Fibroblast of gingiva (primary cell): ENCODE measurements at places on chromosomes 4 and X.

GRCh38 chrX:149707147-149707901 lies 4.5 kb upstream of the MAGEA11 start:
- DNase-seq = no peak

- DNase-seq = peak; percentile 3
These were observed 347.7 kb downstream of the FBXO8 start for GRCh38 chr4:173935622-173936405.

DNA sequence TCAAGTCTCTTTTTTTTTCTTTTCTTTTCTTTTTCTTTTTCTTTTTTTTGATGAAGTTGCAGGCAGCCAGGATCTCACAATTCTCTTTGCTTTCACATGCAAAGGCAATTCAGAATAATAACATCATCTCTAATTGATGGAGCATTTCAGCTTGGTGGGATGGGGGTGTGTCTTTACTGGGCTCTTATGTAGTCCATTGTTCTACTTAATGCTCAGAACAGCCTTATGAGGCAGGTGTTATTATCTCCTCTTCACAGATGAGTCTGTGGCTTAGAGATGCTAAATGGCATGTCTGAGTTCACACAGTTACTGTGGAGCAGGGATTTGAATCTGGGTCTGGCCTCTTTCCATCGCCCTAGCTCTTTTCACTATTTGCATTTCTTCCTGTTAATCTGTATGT lies 70.2 kb downstream of the TRPC5 start:
- DNase-seq = no peak

DNA sequence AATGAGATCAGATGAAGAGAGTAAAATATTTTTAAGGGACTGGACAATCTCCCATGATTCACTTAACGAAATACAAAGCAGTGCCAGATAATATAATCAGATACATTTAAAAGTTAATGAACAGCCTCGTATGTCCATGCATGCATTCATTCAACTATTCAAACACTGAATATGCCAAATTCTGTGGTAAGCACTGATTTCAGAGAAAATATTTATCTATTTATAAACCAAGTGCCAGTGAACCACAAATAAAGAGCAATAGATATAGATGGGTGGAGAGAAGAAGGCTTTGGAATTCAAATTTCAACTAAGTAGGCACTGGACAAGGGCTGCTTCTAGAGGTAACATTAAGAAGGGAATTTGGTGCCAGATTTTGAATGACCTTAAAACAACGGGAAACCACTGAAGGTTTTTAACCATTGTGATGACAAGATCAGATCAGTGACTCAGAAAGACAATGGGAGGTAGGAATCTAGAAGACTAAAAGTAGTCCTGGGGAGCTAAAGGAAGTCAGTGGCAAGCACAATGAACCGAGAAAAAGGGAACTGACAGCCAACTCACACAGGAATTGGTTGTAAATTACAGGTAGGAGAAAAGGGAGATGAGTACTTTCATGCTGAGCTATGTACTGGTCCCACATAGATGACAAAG lies 14.2 kb downstream of the ELOVL6 start:
- peak; percentile 35 for DNase-seq

DNA sequence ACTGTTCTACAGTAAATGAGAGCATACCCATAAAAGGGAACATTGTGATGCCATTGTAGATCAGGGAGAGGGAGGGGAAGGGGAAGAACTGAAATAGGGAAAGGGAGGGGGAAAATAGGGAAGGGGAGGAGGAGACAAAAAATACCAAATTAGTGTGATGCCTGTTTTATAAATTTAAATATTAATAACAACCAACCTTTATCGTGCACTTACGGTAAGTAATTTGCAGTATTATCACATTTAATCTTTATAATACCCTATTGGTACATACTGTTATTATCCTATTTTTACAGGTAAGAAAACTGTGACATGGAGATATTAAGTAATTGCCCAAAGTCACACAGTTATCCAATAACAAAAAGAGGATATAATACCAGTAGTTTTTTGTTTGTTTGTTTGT lies 41.5 kb upstream of the DDX53 start:
- no peak for DNase-seq

DNA sequence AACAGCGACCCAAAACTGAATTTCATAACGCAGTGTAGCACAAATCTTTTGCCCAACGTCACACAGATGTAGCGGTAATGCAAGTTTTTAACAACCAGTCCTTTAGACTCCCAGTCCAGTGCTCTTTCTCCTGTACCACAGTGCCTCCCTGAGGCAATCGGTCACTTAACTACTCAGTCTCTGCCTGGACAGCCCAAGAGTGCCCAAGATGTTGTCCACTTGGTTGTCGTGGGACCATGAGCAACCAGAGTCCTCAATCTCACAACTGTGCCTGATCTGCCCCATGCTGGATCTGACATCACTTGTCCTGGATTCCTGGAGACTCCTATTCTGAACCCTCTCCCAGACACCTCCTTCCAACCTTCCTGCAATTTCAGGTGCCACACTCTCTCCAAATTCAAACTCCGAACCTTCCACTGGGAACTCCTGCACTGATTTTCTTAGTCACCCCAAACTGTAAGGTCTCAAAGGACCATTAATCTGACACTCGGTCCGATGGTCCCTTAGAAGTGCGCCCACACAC lies 702 bp downstream of the MMGT1 start:
- peak; percentile 6 for DNase-seq

- peak; percentile 82 for DNase-seq
These were observed 2.9 kb upstream of the FAT1 start for GRCh38 chr4:186726426-186727168.

DNA sequence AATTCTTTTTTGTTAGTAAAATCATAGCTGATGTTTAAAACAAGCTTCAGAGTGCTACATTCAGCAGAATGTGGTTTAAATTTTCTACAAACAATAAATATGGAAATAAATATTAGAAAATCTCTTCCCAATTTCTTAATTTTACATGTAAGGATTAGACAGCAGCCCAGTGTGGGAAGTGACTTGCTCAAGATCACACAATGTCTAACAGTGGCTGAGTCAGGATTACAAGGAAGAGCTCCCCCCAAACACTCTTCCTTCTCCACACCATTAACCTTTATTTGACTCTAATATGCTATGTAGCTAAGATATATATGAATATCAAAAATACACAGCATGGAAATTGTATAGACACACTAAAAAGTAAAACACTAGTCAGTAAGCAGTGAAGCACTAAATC lies 59.5 kb downstream of the SLC10A7 start:
- no peak for DNase-seq

- DNase-seq = no peak
These were observed 1.3 kb downstream of the HERC5 start for GRCh38 chr4:88458104-88458740.

- DNase-seq = no peak
These were observed 81.6 kb downstream of the PPEF2 start for GRCh38 chr4:75820676-75821075.

- DNase-seq = peak; percentile 0
These were observed 26.3 kb upstream of the ARMCX2 start for GRCh38 chrX:101685923-101686322.

GRCh38 chr4:126762663-126763247 lies 870.0 kb upstream of the INTU start:
- DNase-seq = no peak

DNA sequence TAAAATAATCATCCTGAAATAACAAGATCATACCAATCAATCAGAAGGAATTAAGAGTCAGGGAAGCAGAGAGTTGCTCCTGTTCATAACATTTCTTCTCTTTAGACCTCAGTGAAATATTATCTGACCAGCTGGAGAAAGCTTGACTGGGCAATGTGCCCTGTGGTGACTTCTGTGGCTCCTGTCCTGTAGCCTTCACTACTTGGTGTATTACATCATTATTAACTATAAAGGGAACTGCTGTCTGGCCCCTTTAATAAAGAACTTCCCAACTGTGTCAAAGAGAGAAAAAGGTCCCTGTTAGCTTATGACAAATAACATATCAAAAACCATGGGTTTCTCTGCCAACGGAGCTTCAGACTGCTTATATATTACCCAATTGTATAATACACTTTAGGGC lies 18.0 kb downstream of the OPHN1 start:
- peak; percentile 63 for DNase-seq

- no peak for DNase-seq
These were observed 43.7 kb upstream of the MAPK10 start for GRCh38 chr4:86403575-86403974.

DNA sequence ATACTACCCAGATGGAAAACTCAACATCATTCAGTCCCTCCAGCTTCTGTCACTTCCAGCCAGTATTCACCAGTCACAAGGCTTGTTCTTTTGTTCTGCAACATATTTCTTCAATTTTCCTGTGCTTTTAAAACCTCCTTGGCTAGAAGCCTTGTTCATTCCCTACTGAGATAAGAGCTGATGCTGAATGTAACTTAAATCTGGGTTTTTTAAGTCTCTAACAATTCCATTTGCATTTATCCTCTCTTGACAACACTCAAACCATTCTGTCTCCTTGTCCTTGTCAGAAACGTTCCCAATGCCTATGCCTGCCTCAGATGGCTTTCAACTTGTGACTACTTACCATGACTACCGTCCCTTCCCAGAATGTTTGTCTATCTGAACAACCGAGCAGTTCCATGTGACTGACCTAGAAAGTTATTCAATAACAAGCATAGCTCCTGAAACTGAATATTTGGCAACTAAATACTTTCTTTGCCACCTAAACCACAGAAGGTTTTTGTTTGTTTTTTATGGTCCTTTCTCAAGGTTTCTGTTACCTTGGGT lies 682.9 kb upstream of the GALNTL6 start:
- no peak for DNase-seq

- no peak for DNase-seq
These were observed 21.2 kb upstream of the SLC7A11 start for GRCh38 chr4:138263247-138263816.

DNA sequence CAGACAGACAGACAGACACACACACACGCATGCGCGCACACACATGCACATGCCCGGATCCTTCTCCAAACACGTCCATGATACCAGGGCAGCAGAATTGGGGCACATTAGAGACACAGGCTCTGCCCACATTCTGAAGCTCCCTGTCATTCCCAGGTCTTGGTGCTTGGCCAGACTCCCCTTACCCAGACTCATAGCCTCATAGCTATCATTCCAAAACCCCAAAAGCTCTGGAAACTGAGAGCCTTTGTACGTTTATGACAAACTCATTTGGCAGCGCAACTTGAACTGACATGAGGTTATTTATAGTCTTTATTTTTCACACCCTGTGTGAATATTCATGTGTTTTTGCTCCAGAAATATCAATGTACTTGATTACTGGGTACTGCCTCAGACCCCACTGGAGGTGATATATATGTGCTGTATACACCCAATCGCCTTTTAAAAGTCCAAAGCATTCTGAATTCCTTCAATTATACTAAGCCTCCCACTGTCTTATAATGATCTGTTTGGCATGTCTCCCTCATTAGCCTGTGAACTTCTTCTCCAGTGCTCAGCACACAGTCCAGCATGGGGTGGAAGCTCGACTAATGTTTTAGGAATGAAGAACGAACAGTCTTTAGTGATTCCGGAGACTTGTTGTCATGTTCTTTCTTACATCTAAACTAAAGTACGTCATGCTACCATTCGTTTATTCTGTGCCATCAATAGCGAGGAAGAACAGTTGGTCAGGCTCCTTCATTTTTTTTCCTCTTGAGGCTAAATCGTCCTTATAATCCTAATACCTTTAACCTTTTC lies 45.0 kb downstream of the RTL9 start:
- DNase-seq = no peak

DNA sequence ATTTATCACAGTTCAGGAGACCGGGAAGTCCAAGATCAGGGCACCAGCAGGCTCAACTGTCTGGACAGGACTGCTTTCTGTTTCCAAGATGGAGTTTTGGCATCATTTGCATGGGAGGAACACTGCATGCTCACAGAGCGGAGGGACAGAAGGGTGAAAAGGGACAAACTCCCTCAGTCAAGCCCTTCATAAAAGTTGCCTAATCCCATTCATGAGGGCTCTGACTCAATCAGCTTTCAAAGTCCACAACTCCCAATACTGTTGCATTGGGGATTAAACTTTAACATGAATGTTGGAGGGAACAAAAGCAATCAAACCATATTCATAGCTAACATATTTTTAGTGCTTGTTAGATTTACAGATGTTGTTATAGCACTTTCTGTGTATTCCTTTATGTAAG lies 158.9 kb upstream of the MAD2L1 start:
- DNase-seq = no peak

DNA sequence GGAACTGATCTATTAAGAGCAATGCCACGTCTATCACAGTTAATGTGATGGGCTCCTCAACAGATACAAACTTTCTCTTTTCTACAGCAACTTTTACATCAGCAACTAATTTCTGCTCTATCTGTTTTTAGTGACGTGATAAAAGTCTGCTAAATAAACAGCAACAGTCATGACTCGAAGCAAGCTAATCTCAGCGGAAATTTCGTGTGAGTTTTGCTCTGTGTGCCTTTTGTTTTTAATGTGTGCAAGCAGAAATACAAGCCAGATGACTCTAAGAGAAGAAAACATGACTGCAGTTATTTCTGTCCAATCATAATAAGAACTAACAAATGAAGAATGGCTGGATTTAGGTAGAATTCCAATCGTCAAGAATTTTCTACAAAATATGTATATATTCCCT lies 214.3 kb downstream of the LDB2 start:
- DNase-seq = peak; percentile 59

- peak; percentile 84 for DNase-seq
These were observed 247 bp upstream of the PPA2 start for GRCh38 chr4:105474099-105474518.

GRCh38 chr4:20901851-20902250 lies 201.6 kb downstream of the PACRGL start:
- no peak for DNase-seq

- no peak for DNase-seq
These were observed 26.0 kb upstream of the DCHS2 start for GRCh38 chr4:154517591-154517990.

- DNase-seq = no peak
These were observed 16.0 kb upstream of the UVSSA start for GRCh38 chr4:1330761-1331590.

DNA sequence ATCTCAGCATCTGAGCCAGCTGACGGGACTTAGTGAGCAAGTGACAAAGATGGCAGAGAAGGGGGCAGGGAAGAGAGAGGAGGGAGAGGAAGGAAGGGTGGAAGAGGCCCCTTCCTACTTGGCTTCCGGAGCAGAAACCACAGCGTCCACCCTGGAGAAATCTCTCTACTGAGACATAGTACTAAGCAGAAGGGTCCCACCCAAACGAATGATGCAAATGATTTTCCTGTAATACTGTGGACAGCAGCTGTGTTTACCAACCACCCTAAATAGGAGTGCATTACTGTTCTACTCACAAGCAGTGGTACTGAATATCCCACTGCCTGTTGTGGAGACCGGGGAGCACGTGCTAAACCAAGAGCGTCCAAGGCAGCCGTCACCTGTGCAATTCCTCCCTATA lies 29.4 kb downstream of the DTHD1 start:
- DNase-seq = no peak
